CD4-positive, alpha-beta T cell treated with Interferon alpha-2 for 1 hour (primary cell): ENCODE measurements at places on chromosomes 6 and 20.

GRCh38 chr20:47356526-47357295, at the start of gene ZMYND8:
Gene ZMYND8 (minus strand): TSS chr20:47356699. CDS start chr20:47356670, 29 bp downstream.
- DNase-seq, result peak; percentile 95

GRCh38 chr20:59824711-59825562, 108.5 kb downstream of the SYCP2 start:
- DNase-seq, result no peak

DNA sequence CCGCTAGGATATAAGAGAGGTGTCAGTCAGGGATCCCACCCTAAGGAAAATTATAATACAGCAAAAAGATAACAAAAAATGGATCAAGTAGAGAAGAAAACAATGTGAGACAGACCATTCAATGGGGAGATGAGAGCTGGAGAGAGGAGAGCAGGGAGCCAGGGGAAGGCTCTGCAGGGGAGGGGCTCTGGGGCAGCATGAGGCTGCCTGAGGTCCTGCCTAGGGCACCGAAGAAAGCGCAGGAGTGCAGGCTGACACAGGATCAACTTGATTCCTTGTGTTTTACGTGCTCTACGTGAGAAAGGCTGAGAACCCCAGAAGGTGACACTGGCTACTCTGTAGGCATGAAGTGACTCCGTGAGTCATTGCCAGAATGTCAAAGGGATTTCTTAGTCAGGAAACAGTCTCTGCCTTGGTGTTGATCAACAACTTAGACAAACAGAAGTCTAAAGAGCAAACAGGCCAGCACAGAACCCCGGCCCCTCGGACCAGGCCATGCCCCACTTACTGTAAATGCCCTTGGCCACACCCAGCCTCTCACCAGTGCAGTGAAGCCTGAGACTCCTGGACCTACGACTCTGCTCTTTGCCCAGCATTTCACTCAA, 290.1 kb upstream of the PRDM1 start:
- no peak for DNase-seq

DNA sequence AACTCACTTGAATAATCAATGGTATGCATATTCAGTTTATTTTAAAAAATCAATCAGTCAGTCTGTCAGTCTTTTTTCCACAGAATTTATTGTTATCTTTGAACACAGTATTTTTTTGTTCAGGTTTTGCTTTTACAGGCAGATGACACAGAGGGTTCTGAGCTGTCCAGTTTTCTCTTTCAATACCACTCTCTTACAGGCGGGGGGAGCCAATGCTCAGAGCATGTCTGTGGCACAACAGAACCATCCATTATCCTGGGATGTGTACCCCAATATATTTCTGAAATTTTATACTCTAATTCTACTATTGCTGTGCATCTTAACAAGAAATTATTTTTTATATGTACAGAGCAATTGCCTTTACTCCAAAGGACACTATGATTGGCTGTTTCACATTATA, 21.2 kb downstream of the ROS1 start:
- no peak for DNase-seq

- no peak for DNase-seq
Observed at GRCh38 chr20:1450926-1451491, 15.6 kb downstream of the NSFL1C start.

- no peak for DNase-seq
Observed at GRCh38 chr6:83466328-83466727, 35.5 kb upstream of the ME1 start.

- no peak for DNase-seq
Observed at GRCh38 chr6:73969971-73970970, 274.3 kb downstream of the CD109 start.

GRCh38 chr6:78999737-79000136, 78.3 kb downstream of the PHIP start:
- DNase-seq, result no peak

DNA sequence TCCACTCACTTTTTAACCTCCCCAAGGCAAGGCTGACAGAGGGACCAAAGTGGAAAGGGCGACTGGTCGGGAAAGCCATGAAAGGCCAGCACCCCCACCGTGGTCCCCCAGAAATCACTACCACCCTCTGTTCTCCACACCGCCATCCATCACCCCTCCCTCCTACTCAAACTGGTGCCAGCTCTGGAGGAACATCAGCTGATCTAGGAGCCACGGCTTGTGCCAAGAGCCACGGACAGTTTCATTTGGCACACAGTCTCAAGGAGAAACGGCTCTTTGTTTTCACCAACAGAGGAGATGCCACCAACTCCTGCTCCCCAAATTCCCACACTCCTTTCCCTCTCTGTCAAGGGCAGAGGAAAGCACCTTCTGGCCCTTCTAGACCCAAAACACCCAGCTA, 26.0 kb downstream of the TBC1D7 start:
- no peak for DNase-seq

- DNase-seq, result no peak
Observed at GRCh38 chr20:2817891-2818595, 1.9 kb downstream of the TMEM239 start.
